ENCODE measurements at places on chromosomes 6 and 20.

- no peak for DNase-seq
Measured at GRCh38 chr6:48817333-48818051, 645.6 kb downstream of the MMUT start.

DNA sequence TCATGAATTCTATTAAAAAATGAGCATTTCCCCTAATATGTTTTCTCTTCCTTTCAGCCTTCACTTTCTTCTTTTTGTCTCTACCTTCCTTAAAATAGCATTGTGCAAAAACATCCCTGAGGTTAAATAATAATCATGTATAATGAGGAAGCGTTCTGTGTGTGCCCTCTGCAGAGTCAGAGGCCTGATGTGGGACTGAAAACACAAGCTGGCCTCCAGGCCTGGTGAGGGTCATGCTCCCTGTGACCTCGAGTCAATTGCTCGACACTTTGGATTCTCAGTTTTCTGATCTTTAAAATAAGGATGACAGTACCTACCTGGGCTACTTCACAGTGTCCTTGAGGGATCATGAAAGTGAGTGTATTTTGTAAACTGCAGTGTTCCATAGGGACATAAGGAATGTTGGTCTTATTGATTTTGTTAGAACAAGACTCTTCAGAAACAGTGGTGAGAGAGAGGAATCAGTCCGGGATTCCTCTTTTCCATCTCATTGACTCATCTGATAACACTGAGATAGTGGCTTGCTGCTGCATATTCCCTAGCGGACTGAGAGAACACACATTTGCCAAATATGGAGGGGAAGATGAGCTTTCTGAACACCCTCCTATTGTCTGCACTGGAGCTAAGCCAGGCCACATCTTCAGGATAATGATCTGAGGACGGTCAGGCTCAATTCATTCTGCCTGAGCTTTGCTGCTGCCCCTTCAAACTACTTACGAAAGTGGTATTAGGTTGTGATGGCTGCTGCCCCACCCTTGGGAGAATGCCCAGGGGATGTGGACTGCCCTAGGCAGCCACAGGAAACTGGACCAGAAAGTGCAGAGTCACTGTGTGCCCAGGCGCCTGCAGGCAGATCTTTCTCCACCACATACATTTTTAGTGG, 39.6 kb upstream of the PDE7B start:
- DNase-seq, result no peak

GRCh38 chr20:57587278-57587988, 26.5 kb downstream of the PCK1 start:
- DNase-seq, result no peak

DNA sequence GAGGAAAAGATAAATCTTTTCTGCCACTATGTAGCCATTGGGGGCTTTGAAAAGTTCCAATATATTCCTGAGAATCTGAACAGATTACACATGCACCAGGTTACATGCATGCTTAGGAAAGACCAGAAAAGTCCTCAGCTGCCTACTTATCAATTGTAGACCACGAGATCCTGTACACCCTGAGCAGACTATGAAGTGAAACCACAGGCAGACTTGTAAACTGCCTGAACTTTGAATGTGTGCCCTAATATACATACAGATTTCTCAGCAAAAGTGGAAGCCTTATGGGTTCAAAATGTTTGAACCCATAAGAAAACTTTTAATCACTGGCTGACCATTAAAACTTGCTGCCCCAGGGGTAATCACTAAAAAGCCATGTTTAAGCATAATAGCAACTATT, 273.5 kb upstream of the RUNX2 start:
- no peak for DNase-seq

DNA sequence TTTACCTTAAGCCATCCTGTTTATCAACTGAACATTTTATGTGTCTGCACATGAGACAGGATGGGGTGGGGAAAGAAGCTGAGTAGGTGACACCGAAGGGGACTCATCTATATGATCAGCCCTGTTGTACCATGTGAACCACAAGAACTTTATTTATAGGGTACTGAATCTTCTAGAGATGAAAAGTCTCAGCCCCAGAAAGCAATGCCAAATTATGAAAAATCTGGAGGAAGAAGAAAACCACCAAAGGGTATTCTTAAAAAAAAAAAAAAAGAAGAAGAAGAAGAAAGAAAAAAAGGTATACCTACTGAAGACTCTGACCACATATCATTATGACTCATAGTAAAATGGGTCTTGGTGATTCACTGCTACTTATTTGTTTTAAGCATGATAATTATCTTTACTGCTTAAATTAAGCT, 39.8 kb upstream of the HBS1L start:
- DNase-seq, result no peak

DNA sequence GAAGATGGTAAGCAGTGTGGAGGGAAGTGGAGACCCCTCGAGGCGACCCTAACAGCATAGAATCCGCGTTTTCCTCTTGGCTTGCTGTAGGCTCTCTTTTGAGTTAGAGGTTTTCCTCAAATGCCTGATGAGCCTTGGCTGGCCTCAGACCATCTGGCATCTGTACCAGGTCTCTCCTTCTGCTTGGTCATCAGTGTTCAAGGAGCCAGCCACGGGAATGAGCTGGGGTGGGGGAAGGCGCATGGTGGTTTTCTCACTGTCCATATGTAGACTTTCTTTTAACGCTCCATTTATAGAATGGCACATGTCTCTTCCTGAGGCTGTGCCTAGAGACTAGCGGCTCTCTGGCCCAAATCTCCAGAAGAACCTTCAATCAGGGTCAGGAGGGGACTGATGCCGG, 8.1 kb upstream of the GUCA1A start:
- DNase-seq, result no peak

GRCh38 chr6:123467392-123467791, 169.4 kb downstream of the TRDN start:
- DNase-seq, result no peak

- DNase-seq, result no peak
Measured at GRCh38 chr6:96197241-96197640, 181.5 kb downstream of the FUT9 start.

Data from NCI-H510A treated with DMSO at 0.1 percent for 48 hours (cell line).